ENCODE measurements at places on chromosomes 7 and 10.
A peak's percentile ranks its signal among the peaks of the same experiment; 100 is the strongest.

- DNase-seq: no peak
Measured at GRCh38 chr7:136911344-136911743, 42.9 kb downstream of the CHRM2 start.

DNA sequence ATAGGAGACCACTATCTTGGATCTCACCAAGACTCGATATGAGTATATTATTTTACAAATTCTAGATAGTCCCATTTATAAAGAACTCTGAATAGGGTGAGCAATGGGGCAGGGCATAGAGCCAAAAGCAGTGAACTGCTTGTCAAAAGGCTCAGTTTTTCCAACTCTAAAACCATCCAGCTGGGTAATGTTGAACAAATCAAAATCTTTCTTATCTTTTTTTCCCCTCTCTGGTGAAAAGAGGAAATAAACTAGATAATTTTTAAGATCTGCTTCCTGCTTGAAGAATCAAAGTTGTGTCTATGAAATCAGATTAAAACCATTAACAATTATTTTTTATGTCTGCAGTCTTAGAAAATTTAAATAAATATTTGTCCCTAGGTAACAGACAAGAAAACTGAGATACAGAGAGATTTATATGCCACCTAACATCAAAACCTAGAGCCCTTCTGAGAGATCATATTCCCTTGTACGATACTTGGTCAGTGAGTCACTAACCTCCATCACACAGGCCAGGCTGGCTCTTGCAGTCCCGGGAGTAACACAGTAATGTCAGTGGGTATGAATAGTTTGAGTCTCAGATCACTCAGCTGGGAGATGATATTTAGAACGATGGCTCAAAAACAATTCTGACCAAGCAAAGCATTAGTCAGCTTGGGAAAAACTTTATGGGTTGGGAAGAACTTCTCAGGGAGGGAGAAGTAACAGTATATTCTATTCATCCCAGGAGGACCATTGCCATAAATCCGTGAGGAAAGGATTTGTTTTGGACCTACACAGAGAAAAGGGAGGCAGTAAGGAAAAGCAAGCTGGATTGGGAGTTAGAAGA lies 178.8 kb downstream of the REEP3 start:
- no peak for DNase-seq

DNA sequence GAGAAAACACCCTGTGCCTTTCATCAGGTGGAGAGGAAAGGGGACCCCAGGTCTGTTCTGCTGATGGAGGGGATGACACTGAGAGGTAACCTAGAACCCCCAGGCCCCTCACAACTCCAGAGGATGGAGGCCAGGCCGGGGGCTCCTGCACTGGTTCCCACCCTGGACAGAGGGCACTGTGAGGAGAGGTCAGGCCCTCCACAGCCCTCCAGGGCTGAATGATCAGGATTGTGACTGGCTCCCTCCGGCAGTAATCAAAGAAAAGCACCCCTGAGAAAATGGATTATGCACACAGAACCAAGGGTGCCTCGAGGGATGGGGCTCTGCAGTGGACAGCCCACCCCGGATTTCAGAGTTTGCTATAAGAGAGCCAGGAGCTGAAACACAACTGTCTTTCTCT lies 502.8 kb downstream of the TCERG1L start:
- DNase-seq: no peak

DNA sequence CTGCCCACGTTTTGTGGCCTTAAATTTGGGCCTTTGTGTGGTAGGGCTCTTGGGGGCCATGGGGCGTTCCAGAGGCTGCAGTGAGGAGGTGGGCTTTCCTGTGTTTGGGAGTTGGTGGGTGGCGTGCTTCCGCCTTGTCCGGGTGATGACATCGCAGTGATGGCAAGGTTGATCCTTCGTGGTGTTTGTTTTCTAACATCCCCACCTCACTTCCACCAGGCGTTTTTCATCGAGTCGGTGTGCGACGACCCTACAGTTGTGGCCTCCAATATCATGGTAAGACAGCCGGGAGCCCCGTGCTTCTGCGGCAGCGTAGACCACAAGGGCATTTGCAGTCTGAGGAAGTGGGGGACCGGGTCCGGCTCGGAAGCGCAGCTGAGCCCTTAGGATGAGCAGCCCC lies 14.2 kb downstream of the PFKFB3 start:
- DNase-seq: no peak

- no peak for DNase-seq
Measured at GRCh38 chr7:155581954-155582353, 35.6 kb upstream of the CNPY1 start.

DNA sequence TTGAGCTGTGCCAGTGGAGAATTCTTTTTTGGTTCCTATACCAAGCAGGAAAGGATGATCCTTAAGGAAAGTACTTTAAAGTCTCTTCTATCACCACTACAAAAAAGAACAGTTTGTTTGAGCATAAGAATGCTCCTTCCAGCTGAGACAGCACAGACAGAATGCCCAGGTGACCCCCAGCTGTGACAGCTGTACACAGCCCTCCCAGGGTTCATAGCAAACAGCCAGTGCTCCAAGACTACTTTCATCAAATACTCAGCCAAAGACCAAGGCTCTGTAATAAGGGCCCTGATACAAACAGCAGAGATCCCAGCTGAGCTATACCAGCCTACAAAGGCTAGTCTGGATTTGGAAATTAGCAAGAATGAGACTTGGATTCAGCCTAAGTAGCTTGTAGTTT lies 65.7 kb downstream of the NXPH1 start:
- DNase-seq: no peak

DNA sequence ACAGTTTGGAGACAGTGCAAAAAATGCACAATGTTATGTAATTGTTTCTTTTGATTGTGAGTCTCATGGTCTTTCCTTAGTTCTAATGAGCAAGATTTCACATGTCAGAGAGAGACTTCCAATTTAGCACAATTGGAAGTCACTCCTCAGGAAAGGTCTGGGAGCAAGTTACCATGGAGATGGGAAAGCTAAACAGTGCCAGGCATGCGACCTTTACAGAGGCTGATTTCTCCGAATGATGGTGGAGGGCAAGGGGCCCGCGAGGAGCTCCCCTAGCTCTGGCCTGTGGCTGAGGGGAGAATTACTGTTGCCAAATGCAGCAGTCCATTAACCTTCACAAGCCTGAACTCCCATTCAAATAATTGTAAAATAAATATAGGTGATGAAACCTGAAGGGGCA lies 59.3 kb downstream of the CDCA7L start:
- DNase-seq: no peak

GRCh38 chr7:39720586-39720985 lies 97.2 kb downstream of the RALA start:
- no peak for DNase-seq

DNA sequence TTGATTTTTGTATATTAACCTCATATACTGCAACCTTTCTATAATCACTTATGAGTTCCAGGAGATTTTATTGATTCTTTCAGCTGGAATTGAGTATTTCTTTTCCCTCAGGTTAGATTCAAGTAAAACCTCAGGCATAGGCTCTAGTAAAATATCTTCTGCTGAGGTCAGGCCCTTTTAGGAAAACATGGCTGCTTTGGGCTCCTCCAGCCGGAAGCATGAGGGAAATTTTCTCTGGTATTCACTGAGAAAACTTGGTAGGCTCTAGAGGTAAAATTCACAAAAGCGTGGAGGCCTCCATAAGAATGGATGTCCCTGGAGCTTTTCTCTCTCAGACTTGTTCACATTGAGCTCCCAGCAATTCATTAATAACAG lies 56.7 kb downstream of the AKR1E2 start:
- DNase-seq: no peak

- no peak for DNase-seq
Measured at GRCh38 chr7:121304102-121304658, 24.6 kb upstream of the WNT16 start.

- no peak for DNase-seq
Measured at GRCh38 chr7:138514044-138514443, 54.0 kb downstream of the TRIM24 start.

DNA sequence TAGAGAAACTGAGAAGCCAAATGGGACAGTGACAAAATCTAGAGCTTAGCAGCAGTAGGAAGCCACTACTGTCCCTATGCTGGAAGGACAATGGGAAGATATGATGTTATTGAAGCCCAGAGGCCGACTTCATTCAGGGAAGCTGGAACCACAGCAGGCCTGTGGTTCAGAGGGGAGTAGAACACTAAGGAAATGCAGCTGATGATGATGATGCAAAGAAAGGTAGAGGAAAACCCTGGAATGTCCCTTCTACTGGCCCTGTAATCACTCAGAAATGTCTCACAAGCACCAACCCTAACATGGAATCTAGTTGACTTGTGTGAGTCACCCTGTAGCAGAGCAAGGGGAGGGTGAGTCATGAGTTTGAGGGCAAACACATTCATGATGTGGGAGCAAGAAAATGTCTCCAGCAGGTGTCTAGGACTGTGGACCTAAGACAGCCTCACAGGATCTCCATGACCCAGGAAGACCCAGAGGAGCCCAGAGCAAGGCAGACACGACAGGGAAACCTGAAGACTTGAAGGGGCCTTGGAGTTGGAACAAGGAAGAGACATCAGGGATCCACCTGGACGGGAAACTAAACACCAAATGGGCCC lies 37.0 kb upstream of the LRRC17 start:
- no peak for DNase-seq

DNA sequence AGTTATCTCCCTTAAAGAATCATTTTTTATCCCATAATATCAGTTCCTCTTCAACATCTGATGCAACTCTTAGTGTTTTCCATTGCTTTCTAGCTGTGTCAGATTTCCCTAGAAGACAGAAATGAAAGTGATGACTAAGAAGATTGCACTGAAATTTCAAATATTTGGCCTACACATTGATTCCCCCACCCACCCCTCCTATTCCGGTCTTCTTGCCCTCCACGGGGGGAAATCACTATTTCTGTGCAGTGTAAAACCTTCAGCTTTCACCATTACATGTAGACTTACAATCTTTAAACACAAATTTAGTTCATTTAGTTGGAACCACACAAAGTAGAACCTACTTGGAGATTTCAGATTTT lies 63.7 kb upstream of the IL6 start:
- DNase-seq: no peak

DNA sequence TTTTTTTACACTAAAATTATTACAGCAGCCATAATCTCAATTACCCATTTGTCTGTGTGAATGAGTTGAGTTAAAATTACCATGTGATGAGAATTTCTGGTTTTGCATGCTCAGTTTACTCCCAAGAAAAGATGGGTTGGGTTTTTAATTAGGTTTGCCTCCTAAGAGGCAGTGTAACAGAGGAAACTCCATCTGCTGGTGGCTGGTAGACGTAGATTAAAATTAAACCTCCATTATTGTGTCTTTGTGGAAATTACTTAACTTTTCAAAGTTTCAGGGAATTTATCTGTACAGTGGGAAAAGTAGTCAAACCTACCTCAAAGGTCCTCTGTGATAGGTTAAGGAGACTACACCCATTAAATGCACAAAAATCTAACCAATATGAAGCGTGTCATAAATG lies 954.2 kb downstream of the PCDH15 start:
- no peak for DNase-seq

- no peak for DNase-seq
Measured at GRCh38 chr7:140697447-140698143, 1.1 kb downstream of the NDUFB2 start.

- DNase-seq: no peak
Measured at GRCh38 chr10:128870830-128871597, 596.0 kb upstream of the MGMT start.

DNA sequence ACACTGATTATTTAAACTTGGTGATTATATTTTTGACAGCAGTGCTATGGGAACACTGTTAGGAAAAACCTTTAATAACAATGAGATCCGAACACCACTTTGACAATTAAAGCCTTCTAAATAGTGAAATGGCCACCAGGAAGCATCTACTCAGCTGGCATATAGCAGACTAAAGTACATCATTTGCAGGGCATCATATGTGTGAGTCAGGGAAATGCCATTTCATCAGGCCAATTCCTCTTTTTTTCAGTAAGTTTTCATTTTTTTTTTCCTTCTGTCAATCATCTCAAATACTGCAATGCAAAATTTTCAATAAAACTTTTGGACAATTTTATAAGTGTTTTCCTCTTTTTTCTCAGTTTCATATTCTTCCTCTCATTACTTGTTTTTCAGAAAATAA lies 521.4 kb upstream of the SEMA3D start:
- no peak for DNase-seq

DNA sequence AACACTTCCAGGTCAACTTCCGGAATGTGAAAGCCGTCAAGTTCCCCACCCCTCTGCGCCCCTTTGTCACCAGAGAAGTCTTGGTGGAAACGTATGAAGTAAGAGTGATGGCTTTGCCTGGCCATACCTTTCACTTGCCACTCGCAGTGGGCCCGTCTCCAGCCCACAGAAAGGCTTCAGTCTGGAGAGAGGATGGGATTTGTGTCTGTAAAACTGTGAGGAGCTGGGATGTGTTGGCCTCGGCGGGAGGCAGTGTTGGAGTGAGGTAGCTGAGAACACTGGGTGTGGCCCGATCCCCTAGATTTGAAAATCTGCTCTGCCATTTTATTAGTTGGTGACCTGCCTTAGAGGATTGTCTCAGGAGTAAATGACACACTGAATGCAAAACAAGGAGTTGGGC lies 6.4 kb downstream of the ADCK2 start:
- no peak for DNase-seq

DNA sequence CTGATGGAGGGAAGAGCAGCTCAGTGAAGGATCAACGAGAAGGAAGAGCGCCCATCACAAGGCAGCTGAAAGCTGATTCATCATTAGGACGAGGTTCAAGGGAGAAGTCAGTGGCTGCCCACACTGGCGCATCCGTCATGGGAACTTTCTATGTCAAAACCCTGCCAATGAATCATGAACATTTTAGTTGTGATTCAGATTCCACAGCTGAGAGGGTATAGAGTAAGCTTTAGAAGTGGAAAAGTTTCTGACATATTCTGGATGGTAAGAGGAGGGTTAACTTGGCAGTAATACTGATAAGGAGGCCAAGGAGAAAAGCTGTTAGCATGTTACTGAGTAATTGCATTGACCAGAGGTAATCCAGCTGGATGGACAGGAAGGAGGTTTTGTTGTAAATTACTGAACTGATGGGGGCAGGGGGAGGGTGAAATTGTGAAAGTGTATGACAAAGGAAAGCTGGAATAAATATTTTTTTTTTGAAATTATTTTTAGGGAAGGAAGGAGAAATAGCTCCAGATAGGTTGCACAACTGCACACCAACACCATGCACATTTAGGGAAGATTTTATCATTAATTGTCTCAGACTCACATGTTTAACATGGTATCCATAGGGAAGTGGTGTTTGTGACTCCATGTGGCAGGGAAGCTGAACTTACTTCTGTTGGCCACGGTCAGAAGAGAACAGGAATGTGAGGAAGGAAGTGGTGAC lies 78.3 kb upstream of the NRP1 start:
- DNase-seq: peak; percentile 17

GRCh38 chr10:5151076-5151475 lies 33.9 kb downstream of the AKR1C8 start:
- no peak for DNase-seq

DNA sequence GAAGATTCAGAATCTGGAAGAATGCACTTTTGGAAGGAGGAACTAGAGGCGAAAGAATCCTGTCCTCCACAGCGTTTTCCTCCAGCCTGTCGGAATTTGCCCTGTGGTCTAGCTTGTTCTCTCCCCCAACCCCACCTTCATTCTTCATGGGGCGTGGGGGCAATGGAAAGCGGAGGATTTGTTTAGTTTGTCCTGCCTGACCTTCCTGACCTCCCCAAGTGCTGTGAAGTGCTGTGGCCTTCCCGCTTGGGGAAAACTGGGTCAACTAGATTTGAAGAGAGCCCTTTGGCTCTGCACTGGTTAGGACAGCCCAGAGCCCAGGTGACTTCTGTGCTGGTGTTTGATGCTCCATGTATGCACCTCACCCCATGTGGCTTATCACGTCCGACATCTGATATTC lies 49.1 kb downstream of the GATA3 start:
- DNase-seq: no peak

GRCh38 chr7:128933180-128933891 lies 4.4 kb upstream of the IRF5 start:
- DNase-seq: no peak

Data from CD8-positive, alpha-beta T cell (primary cell).